ENCODE measurements at places on chromosomes 4 and X. TPM values are rescaled to one million over a fixed set of nuclear protein-coding genes. Genes with fewer than 3 reads are reported as not detected.

The TBC1D8B gene
- polyA plus RNA-seq = 3.5 TPM

DNA sequence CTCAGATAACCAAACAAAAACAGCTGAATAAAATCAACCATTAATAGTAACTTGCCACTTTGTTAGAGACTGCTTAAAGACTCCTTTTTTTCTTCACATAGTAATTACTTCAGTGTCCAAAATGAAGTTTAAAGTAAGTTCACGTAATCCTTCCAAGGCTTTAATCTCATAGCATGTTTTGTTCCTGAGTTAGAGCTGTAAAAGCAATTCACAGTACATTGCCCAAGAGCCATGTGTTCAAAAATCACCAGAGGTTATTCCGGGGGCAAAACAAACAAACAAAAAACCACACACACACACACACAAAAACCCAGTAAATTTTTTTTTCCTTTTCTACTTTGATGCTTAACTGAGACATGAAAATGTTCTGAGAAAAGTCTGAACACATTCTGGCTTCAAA is 6.1 kb downstream of the GPR82 start:
- H3K4me1 ChIP-seq = no peaks in the 10 kb centered on the region
- no peak overlapping the region for H3K4me3 ChIP-seq
- no peak overlapping the region for H3K27ac ChIP-seq
- no peaks in the 10 kb centered on the region for H3K36me3 ChIP-seq

DNA sequence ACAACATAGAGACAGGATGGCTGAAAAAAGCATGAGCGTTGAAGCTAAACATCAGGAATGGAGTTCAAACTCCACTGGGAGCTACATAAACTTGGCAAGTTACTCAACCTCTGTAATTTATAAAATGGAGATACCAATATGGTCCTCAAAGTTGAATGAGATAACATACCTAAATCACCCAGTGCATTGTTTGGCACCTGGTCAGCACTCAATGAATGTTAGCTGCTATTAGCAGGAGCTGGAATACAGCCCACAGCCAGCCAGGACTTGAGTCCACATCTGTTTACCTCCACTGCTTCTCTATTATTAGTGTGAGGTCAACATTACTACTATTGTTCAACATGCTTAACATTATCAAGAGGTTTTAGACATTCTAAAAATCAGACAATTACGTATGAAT is 97.9 kb downstream of the NR3C2 start:
- no peaks in the 10 kb centered on the region for H3K36me3 ChIP-seq
- no peaks in the 10 kb centered on the region for H3K27me3 ChIP-seq
- peaks cover 8% of the 10 kb centered on the region for H3K4me1 ChIP-seq
- DNase-seq = no peak
- H3K4me3 ChIP-seq = no peak overlapping the region
- no peak overlapping the region for H3K27ac ChIP-seq

GRCh38 chr4:113436360-113436759 is 325.2 kb downstream of the CAMK2D start:
- H3K27me3 ChIP-seq = no peaks in the 10 kb centered on the region
- H3K27ac ChIP-seq = peak overlapping the region; percentile 14
- H3K36me3 ChIP-seq = no peaks in the 10 kb centered on the region
- no peak overlapping the region for H3K4me3 ChIP-seq
- H3K4me1 ChIP-seq = no peaks in the 10 kb centered on the region
- peak; percentile 91 for DNase-seq

- H3K36me3 ChIP-seq = no peaks in the 10 kb centered on the region
Measured at GRCh38 chr4:97027728-97028410, 1115.4 kb downstream of the STPG2 start.

The SPACA5 gene
- polyA plus RNA-seq = not detected

DNA sequence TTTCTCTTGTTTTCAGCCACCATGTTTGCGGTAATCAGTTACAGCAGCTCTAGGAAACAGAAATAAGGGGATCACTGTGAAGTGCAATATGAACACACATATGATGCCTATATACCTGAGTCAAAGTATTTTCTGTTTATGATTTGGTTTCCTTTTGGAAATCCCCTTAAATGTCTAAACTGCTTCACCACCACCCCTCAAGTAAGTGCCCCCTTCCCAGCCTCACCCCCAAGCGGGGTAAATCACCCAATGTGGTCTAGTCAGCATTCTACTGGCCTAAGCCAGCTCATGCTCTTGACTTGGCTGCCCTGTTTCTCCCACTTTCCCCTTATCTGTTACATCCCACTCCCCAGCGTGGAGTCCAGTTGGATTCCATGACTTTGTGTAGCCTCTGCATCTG is 176.5 kb downstream of the QDPR start:
- H3K36me3 ChIP-seq = no peaks in the 10 kb centered on the region
- no peaks in the 10 kb centered on the region for H3K4me1 ChIP-seq
- H3K27me3 ChIP-seq = no peaks in the 10 kb centered on the region
- H3K27ac ChIP-seq = no peak overlapping the region
- DNase-seq = no peak
- no peak overlapping the region for H3K4me3 ChIP-seq

The PARM1 gene
- polyA plus RNA-seq = 42.9 TPM
